ENCODE measurements at places on chromosomes 2 and 18. TPM values are rescaled to one million over a fixed set of nuclear protein-coding genes. Genes with fewer than 3 reads are reported as not detected.

The CCBE1 gene
- total RNA-seq: 0.07 TPM

The MREG gene
- 5.3 TPM for total RNA-seq

The DCAF17 gene
- 23.9 TPM for total RNA-seq

The UGT1A10 gene
- not detected for total RNA-seq

The PLB1 gene
- total RNA-seq: 12.9 TPM

The ICOS gene
- 2.4 TPM for total RNA-seq

The PER2 gene
- 14.9 TPM for total RNA-seq

The ADI1 gene
- total RNA-seq: 44.9 TPM

The GPR55 gene
- 6.8 TPM for total RNA-seq

The TMEM178A gene
- 0.70 TPM for total RNA-seq

The MLPH gene
- 0.35 TPM for total RNA-seq

The SLC5A7 gene
- not detected for total RNA-seq

The TTR gene
- not detected for total RNA-seq

The MAP2 gene
- total RNA-seq: 1.1 TPM

The ERICH2 gene
- not detected for total RNA-seq

The ARHGAP25 gene
- 125 TPM for total RNA-seq

The FECH gene
- 79.2 TPM for total RNA-seq

The ACMSD gene
- not detected for total RNA-seq

The MAPK4 gene
- total RNA-seq: 0.29 TPM

The BCL11A gene
- total RNA-seq: 121 TPM

The HRH4 gene
- 1.3 TPM for total RNA-seq

The ST8SIA5 gene
- total RNA-seq: not detected

The CPO gene
- not detected for total RNA-seq

The CHRND gene
- total RNA-seq: not detected

The DHX57 gene
- 19.0 TPM for total RNA-seq

The IL36RN gene
- total RNA-seq: not detected

The LONRF2 gene
- total RNA-seq: 4.9 TPM

The MTHFD2 gene
- total RNA-seq: 71.1 TPM

The PIGN gene
- 33.8 TPM for total RNA-seq

The PSTPIP2 gene
- 133 TPM for total RNA-seq

The ABCA12 gene
- not detected for total RNA-seq

The KIF5C gene
- 7.9 TPM for total RNA-seq

The ALPP gene
- total RNA-seq: not detected

The DSEL gene
- 5.4 TPM for total RNA-seq

The MAP3K20 gene
- total RNA-seq: 13.8 TPM

The TPO gene
- total RNA-seq: 43.4 TPM

The ALK gene
- total RNA-seq: not detected

The ANKRD36B gene
- total RNA-seq: 31.4 TPM

The ATOH8 gene
- total RNA-seq: 28.3 TPM

The TLX2 gene
- not detected for total RNA-seq

The AQP12B gene
- total RNA-seq: 0.95 TPM

The THADA gene
- total RNA-seq: 42.3 TPM

The COBLL1 gene
- total RNA-seq: 86.8 TPM

The NCKAP5 gene
- 4.7 TPM for total RNA-seq

The DPP4 gene
- total RNA-seq: 13.1 TPM

The RNPEPL1 gene
- total RNA-seq: 95.1 TPM

The FKBP1B gene
- total RNA-seq: 3.0 TPM

The HOXD13 gene
- not detected for total RNA-seq

The TXNL1 gene
- total RNA-seq: 47.2 TPM

The IL37 gene
- total RNA-seq: not detected

The HOXD11 gene
- not detected for total RNA-seq

The CNGA3 gene
- not detected for total RNA-seq

The SIGLEC15 gene
- 0.86 TPM for total RNA-seq

The KCNJ13 gene
- not detected for total RNA-seq

The CRYBA2 gene
- not detected for total RNA-seq

The UGT1A4 gene
- total RNA-seq: not detected

The ESPNL gene
- total RNA-seq: 0.65 TPM

The CCDC178 gene
- total RNA-seq: 13.7 TPM

The DSG1 gene
- not detected for total RNA-seq

All from spleen (tissue), 13 donors.